ENCODE measurements at places on chromosomes 1 and 21.

- DNase-seq = no peak
Observed at GRCh38 chr1:247324204-247324787, 7.4 kb downstream of the ZNF496 start.

- no peak for DNase-seq
Observed at GRCh38 chr1:51313961-51314777, 16.2 kb downstream of the TTC39A start.

GRCh38 chr1:12472798-12473551 lies 145.0 kb downstream of the DHRS3 start:
- peak; percentile 42 for DNase-seq

GRCh38 chr1:17907999-17908398 lies 152.9 kb downstream of the ACTL8 start:
- no peak for DNase-seq

DNA sequence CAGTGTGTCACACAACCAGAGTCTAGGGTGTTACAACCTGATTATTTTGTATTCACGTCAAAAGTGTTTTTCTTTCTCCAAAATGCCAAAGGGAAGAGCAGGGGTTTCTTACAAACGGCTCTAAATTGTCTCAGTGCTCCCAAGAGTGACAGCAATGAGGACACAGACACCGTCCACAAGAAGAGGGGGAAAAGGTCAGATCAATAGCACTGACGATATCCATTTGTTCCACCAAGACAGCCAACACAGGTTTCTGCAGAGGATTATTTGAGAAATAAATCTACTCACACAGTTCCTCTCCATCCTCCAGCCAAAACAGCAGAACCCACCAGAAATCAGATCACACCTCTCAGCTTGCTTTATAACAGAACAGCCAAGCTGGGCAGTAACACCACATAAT lies 193.9 kb downstream of the SEC16B start:
- DNase-seq = no peak

DNA sequence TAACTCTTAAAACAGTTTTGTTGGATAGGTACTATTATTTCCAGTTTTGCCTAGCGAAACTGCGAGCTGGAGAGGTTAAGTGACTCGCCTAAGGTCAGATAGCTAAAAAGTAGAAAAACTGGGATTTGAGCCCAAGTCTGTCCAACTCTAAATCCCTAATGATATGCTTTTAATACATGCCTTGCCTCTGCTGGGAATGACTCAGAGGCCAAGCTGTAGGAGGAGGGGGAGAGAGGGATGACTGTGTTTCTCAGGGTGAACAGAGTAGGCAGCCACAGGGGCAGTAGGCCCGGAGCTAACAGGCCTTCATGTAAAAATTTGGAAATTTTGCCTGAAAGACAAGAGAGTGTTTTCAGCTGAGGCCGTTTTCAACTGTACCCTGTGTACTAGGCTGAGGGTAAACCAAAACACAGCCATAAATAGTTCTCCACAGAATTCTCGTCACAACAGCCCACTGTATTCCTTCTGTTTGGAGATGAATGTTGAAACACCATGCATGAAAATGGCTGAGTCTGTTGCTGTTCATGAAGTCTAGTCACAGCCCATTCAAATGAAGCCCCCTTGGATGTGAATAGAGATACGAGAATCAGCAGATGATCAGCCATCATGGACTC lies 107.5 kb upstream of the HOOK1 start:
- no peak for DNase-seq

GRCh38 chr1:52334906-52335528 lies 31.0 kb downstream of the CC2D1B start:
- no peak for DNase-seq

- no peak for DNase-seq
Observed at GRCh38 chr1:154353460-154353904, 28.2 kb downstream of the ATP8B2 start.

DNA sequence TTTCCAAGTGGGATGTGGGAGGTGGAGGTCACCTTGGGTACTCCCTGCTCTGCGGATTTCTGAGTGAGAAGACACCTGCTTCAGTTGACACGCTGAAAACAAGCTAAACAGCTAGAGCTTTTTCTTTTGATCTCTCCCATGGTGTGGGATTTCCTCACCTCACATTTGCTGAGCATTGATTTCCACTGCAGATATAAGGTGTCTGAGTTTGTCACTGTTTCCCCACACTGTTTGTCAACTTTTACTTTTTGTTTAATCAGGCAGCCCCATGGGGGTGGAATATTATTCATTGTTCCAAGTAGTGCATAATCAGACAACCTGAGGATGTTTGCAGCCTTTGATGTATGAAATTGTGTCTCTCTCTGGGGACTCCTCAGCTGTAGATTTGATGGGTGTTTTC lies 49.5 kb downstream of the FASLG start:
- DNase-seq = peak; percentile 30

DNA sequence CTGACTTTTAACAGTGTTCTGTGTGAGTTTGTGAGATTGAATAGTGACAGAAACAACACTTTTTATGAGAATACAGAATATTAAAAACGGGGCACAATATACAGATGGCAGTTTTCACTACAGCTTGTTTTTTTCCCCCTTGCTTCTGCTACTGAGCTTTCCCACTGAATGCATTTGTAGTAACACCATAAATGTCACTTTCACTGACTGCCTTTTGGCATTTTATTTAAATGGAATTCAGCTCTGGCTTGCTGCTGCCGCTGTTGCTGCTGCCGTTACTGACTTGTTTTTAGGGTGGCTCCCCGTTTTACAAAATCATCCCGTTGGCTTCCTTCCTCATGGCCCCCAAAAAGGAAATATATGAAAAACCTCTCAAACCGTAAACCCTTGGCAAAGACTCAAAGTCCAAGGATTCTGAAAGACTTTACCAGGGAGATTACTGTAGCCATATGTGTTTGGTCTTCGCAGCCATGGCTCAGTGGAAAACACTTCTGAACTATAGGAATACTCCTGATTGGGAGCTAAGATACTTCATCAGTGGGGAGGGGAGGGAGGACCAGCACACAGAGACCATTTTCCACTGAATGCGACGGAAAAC lies 151.0 kb downstream of the NUF2 start:
- no peak for DNase-seq

DNA sequence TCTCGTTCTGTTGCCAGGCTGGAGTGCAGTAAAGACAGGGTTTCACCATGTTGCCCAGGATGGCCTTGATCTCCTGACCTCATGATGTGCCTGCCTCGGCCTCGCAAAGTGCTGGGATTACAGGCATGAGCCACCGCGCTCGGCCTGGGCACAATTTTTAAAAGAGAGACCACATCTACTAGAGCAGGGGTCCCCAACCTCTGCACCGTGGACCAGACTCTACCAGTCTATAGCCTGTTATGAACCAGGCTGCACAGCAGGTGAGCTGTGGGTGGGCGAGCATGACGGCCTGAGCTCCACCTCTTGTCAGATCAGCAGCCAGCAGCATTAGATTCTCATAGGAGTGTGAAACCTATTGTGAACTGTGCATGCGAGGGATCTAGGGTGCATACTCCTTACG lies 20.8 kb downstream of the TNNT2 start:
- DNase-seq = no peak

DNA sequence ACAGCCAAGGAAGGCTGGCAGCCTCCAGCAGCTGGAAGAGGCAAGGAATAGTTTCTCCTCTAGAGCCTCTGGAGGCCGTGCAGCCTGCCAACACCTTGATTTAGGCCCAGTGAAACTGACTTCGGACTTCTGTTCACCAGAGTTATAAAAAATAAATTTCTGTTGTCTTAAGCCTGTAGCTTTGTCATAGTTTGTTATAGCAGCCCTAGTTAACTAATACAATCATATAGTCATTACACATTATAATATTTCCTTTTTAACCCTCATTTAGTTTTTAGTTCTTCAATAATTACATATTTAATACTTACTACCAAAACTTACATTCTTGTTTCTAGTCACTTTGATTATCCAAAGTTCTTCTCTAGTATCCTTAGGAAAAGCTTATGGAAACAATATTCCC lies 20.3 kb downstream of the NOS1AP start:
- no peak for DNase-seq

- no peak for DNase-seq
Observed at GRCh38 chr1:25729790-25730644, 70.0 kb upstream of the SELENON start.

- DNase-seq = no peak
Observed at GRCh38 chr1:185699874-185700273, 34.3 kb upstream of the HMCN1 start.

DNA sequence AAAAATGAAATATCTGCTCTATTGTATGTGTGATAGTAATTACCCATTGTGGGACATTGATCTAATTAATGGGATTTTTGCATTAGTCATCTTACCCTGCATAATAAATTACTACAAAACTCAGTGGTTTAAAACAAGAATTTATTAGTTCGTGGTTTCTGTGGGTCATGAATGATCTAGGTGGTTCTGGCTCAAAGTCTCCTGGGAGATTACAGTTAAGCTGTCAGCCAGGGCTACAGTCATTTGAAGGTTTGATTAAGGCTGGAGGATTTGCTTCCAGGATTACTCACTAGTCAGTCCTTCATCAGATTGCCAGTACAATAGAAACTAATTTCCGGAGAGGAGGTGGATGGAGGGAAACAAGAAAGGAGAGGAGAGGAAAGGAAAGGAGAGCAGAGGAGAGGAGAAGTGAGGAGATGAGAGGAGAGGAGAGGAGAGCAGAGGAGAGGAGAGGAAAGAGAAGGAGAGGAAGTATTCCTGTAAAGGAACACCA lies 60.4 kb upstream of the TNFSF4 start:
- no peak for DNase-seq

- DNase-seq = no peak
Observed at GRCh38 chr1:53552981-53553733, 94.0 kb downstream of the DMRTB1 start.

DNA sequence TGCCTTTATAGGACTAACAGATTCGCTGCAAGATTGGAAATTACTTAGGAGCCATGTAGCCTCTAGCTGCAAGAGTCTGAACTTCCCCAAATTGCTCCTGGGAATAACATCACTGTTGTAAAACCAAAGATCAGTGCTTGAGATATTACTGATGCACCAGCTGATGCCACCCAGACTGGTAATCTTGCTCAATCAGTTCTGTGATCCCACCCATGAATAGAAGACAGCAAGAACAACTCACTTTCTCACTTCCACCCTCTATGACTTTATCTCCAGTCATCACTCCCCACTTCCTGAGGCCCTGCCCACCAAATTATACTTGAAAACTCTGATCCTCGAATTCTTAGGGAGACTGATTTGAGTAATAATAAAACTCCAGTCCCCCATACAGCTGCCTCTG lies 1011.1 kb downstream of the PLA2G4A start:
- no peak for DNase-seq

DNA sequence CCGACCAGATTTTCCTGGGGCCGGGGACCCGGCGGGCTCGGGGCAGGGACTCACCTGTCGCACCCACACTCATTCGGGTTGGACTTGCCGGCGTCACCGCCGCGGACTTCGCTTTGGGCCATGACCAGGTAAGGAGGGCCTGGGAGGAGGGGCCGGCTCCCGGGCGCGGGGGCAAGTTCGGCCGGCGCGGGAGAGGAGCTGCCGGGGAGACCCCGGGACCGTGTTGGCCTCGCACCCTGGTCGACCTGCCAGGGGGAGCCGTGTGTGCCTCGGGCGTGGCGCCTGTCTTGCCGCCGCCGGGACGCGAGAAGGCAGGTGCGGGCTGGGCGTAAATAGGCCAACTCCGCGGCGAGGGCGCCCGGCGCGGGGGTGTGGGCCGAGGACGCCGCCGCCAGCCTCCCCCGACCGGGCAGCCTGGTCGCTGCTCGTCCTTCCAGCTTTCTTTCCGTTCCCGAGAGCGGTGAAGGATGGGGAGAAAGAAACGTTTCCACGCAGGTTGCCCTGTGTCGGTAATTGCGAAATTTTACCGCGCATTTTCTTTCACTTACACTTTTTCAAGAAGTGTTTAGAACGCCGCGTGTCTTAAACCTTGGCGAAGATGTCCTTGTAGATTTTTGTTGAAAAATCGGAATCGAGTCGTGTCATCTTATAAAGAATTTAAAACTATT lies 558 bp downstream of the USP1 start:
- DNase-seq = no peak

GRCh38 chr1:54215523-54215922 lies 15.6 kb downstream of the MRPL37 start:
- DNase-seq = no peak

GRCh38 chr1:179058487-179059483 lies 23.1 kb upstream of the TOR3A start:
- DNase-seq = no peak

- DNase-seq = no peak
Observed at GRCh38 chr1:205774198-205775014, 876 bp downstream of the RAB29 start.

DNA sequence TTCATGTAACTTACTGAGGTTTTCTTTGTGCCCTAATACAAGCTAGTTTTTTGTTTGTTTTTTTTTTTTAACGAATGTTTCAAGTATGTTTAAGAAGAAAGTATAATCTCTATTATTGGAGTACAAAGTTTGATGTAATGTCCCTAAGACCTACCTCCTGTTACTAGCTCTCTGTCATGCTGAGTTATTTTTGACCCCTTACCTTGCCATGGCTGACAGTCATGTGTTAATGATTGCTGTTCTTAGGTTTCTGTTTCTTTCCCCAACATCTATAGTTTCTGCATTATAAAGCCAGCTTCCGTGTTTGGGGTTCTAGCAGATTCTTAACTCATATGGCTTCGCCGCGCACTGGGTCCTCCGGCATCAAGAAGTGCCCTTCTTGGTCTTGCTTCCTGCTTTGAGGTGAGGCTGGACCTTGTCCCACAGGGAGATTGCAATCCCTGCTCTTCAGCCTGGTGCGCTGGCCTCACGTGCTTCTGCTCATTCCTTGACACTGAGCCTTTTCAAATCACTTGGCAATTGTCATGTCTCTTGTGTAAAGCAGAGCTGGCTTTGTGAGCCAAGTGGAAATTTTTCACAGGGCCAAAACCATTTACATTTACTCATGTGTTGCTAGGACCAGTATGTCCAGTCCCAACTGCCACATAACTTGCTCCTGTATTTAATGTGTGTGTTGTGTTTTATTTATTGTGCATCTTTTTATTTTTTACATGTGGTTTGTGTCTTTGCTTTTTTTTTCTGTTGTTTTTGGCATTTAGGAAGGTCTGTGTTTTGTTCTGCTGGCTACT lies 135.0 kb upstream of the COL6A1 start:
- DNase-seq = no peak

All from stimulated activated CD8-positive, alpha-beta memory T cell treated with anti-CD3 and anti-CD28 coated beads, Interleukin-4, amount 100 ng/mL, for 1 hour (primary cell).